ENCODE measurements at places on chromosomes 7 and 10.
A peak's percentile ranks its signal among the peaks of the same experiment; 100 is the strongest.

GRCh38 chr7:150753826-150754603, 16.8 kb downstream of the GIMAP5 start:
- no peak for DNase-seq

DNA sequence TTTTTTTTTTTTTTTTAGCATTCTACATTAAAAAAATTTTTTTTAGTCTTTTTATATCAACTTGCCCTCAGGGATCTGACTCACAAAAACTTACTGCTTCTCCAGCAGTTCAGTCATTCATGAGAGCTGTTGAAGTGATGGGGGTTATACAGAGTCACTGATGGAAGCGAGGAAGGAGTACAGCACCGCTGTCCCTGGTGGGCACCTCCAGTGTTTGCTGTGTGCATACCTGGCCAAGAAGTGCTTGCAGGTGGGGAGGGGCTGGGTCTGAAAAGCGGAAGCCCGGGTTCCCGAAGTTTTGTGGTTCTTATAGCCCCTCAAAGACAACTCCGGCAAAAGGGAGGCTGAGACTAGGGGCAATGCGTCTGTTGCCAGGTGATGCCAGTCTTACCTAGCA, 46.2 kb downstream of the MINDY4 start:
- no peak for DNase-seq

DNA sequence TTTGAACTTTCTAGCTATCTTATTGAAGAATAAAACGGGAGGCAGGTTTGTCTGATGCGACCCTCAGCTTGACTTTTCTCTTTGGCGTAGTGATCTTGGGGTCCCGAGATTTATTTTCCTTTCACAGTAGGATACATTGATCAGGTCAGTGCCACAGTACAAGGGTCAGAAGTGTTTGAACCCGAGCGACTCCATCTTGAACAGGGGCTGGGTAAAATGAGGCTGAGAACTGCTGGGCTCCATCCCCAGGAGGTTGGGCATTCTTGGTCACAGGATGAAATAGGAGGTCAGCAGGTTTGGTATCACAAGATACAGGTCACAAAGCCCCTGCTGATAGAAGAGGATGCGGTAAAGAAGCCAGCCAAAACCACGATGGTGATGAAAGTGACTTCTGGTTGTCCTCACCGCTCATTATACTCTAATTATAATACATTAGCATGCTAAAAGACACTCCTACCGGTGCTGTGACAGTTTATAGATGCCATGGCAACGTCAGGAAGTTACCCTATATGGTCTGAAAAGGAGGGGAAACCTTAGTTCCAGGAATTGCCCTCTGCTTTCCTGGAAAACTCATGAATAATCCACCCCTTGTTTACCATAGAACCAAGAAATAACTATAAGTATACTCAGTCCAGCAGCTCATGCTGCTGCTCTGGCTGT, 3.0 kb upstream of the TECPR1 start:
- no peak for DNase-seq

DNA sequence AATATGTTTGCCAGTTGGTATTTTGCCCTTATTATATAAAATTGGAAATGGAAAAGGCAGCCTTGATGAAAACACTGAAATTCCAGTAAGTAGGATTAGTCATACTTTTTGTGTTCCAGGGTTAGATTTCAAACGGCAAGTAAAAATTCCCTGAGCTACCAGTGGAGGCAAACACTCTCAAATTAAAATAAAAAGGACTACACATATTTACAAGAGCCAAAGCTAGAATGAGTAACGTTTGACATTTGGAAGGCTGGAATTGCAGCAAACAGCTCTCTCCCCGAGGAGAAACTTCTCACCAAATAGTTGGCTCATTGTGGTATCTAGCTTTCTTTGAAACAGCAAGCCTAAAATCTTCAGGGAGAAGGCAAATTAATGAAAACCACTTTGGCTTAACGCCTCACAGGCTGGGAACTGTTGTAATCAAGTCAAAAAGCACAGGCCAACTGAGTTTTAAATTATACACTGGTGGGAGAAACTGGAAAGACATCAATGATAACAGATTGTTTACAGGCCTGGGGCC, 288.4 kb downstream of the SNX13 start:
- peak; percentile 66 for DNase-seq

GRCh38 chr10:62062752-62063512, 161.4 kb downstream of the ARID5B start:
- DNase-seq = peak; percentile 76

DNA sequence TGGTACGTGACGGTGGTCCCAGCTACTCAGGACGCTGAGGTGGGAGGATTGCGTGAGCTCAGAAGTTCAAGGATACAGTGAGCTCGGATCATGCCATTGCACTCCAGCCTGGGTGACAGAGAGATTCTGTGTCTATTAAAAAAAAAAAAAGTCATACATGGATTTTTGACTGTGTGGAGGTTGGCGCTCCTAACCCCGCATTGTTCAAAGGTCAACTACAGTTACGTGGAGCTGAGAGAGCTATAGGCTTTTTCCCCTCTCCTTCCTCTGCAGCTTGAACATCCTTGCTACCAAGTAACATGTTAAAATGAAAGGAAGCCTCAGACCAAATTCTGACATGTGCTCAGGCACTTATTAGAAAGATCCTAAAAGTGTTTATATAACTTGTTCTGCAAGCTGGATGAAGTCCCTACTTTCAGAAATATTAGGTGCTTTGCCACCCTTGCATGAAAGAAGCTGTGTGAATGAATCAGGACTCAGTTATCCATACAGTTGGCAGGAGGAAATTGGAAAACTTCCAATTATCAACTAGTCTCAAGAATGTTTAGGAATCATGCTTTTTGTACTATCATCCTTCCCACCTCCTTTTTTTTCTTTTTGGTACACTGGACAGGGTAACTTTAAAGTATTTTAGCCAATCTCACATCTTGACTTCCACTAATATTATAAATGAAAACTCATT, 12.5 kb upstream of the ST7 start:
- no peak for DNase-seq

- no peak for DNase-seq
Observed at GRCh38 chr10:132924046-132924952, 18.1 kb downstream of the CFAP46 start.

DNA sequence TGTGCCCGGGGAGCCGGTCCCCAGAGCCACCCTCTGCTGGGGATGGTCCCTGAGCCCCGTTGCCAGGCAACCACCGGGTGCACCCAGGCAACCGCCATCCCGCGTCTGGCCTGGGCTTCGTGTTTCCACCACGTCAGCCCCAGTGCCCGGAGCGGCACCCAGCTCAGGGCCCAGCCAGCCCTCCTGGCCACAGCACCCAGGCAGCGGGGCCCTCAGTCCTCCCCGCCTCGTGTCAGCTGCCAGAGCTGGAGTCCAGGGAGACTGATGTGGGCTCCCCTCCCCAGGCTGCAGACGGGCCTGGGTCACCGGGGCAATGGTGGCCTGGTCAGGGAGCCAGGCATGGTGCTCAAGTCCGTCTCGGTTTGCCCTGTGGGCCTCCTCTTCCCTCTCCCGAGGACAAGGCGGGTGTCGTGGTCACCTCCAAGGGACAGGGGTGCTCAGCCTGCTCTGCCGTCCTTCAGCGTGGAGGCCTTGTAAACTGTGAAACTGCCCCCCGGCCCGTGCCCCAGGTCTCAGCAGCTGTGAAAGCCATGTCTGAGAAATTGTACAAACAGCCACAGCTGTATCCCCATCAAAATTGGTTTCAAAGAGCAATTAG, 72.5 kb downstream of the MICALL2 start:
- DNase-seq = no peak

Measured in SJSA1 (cell line).